ENCODE measurements at places on chromosomes 16 and 17.

GRCh38 chr16:65932350-65933072 is 434.0 kb upstream of the CDH5 start:
- no peak for DNase-seq

DNA sequence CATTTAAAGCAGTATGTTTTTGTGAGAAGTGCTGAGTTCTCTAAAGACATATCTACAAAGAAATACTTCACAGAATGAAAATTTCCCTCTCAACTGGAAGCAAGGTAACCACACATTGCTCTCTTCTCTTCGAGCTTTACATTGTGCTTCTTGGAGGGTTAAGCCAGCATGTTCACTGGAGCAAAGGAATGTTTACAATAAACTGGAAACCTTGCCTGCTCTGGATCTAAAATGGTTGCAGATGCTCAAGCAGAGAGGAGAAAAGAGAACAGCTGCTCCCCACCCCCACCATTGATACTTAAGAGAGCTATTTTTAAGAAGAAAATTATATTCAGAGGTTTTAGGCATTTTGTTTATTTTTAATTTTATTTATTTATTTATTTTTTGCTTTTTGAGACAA is 213.1 kb downstream of the CEP112 start:
- DNase-seq, result no peak

GRCh38 chr16:3256146-3256865 is at the start of gene MEFV:
TSS of gene MEFV (minus strand) at chr16:3256633. CDS start at chr16:3256587, 46 bp downstream.
- DNase-seq, result no peak

DNA sequence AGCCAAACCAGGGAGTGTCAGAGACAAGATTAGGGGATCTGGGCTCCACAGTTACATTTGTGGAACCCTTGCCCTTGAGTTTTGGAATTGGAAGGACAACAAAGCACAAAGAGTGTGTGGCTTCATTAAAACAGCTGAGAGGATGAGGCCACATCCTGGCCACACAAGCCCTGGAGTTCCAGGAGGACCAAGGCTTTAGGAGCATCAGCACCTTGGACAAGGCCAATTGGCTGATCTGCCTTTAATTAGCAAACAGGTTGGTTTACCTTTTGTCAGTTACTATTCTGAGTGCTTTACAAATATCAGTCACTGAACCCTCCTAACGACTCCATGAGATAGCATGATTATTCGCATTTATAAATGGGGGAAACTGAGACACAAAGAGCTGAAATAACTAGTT is 54.7 kb downstream of the SLC6A2 start:
- no peak for DNase-seq

- no peak for DNase-seq
Observed at GRCh38 chr16:17459903-17460521, 10.7 kb downstream of the XYLT1 start.

- DNase-seq, result no peak
Observed at GRCh38 chr17:81902023-81902652, at the start of gene NPB. TSS of gene NPB (plus strand) at chr17:81902238. CDS start at chr17:81902278, 40 bp downstream.

DNA sequence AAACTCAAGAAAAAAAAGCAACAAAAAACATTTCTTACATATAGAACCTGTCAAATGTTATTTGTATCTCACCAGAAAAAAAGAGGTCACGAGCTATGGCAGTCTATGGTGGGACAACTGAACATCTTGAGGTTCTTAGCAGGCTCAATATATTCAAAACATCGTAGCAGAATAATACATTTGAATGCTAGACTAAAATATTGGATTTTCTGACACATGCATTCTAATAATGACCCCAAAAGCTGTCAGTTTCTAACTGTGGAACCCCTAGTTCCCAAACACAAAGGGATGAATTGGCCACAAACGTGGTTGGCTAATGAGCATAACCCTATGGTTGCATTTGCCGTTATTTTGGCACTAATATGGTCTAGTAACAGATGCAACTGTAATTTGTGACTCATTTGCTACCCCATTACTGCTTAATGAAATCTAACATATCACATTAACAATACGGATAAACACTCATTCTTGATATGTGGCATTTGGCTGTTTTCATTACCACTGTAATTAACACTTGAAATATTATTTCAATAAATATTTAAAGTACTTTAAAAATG is 81.2 kb downstream of the TOX3 start:
- DNase-seq, result no peak

DNA sequence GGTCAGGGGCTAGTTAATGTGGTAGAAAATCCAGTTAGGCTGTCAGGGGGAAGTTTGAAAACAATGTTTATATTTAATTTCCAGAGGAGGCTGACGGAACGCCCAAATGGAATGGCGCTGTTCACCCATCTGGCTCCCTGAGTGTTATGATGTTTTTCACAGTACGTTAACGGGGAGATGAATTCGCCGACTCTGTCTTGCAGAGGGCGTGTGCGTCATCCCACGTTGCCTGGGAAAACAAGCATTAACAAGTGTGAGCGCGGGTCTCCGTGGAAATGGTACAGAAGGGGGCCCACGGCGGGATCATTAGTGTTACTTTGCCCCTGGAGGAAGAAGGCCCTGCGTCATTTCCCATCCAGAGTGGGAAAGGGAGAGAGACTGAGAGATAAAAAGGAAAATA is 29.6 kb downstream of the RGS9 start:
- DNase-seq, result no peak

DNA sequence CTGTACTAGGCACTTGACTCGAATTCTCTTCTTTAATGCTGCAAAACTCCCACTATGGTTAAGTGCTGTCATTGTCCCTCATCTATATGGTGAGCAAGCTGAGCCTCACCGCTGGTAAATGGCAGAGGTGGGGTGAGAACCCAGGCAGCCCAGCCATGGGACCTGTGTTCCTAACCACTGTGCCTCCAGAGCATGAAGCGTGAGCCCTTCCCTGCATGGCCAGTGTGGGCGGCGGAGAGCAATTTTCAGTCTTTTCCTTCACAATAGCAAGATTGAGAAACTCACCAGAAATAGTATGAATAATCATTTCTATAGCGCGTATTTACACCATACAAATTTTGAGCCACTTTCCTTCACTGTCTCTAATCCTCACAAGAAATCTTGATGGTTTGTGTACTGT is 9.2 kb downstream of the BFAR start:
- DNase-seq, result no peak

- DNase-seq, result no peak
Observed at GRCh38 chr17:53012364-53012763, 810.4 kb upstream of the KIF2B start.

DNA sequence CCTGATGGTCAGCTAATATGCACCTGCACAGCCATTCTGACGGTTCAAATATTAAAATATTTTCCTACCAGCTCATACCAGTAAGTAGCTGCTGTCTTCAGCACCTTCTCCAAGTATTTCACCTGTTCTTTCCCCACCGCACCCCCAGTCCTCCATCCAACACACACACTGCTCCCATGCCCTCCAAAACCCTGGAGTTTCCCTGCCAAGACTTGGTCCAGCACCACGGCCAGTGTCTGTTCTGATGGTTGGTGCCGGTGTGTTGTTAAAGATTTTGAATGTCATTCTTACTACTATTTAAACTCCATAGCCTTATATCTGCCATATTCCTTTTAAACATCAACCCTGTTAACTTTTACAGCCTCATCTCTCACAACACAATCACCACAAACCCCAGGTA is 142.4 kb downstream of the GSG1L start:
- no peak for DNase-seq

DNA sequence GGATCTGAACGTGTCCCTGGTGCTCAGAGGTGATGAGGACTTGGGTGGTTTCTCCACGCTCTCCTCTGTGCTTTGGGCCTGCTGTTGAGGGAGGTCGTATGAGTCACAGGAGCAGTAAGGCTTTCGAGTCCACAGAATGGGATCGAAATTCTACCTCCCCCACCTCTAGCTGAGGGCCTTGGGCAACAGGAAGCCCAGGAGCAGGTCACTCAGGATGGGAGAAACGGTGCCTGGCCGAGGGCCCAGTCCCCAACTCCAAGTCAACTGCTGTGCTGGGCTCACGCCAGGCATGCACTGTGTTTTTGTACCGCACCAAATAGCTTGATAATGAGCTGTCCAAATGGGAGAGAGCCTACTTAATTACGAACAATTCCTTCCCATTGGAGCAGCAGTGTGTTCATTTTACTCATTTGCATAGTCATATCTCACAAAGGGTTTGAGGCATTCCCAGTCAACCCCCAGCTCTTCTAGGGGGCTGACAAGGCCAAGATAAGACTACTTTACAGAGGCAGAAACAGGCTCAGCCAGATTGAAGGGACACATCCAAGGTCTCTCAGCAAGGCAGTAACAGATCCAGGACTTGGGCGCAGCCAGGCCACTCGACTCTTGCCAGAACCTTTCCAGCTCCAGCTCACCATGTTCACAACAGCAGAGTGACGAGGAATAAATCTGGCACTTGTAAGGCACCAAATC is 53.6 kb downstream of the WNT3 start:
- DNase-seq, result no peak

GRCh38 chr17:75481194-75482068 is 25.0 kb downstream of the TMEM94 start:
- no peak for DNase-seq

DNA sequence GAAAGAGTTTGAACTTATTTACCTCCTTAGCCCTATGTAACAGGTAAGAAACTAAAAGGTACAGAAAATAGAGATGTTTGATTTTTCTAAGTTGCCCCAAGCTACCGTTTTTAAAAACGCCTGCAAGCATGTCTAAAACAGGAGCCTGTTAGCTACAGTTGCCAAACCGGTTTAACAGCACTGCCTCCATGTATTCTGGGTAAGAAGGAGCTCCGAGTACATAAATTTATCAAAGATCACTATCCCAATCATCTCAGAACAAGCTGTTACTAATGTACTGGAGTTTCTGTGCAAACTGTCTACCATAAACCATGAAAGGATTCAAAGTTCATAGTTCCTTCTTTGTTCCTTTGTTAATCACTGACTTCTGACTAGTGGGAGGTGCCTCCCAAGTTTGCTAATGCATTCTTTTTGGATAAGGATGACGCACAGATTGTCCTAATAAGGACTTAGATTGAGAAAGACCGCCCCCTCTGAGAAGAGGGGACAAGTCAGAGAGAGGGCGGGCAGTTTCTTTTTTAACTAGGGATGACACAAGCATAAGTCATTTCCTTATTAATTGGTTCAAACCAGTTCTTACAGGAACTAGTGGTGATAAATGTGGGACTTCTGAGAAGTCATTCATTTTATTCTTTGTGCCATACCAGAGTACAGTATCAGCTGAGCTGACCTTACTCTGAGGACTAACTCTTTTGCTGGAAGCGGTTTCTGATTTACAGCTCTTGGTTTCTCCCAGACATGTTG is 55.3 kb downstream of the TUBD1 start:
- DNase-seq, result peak; percentile 92

DNA sequence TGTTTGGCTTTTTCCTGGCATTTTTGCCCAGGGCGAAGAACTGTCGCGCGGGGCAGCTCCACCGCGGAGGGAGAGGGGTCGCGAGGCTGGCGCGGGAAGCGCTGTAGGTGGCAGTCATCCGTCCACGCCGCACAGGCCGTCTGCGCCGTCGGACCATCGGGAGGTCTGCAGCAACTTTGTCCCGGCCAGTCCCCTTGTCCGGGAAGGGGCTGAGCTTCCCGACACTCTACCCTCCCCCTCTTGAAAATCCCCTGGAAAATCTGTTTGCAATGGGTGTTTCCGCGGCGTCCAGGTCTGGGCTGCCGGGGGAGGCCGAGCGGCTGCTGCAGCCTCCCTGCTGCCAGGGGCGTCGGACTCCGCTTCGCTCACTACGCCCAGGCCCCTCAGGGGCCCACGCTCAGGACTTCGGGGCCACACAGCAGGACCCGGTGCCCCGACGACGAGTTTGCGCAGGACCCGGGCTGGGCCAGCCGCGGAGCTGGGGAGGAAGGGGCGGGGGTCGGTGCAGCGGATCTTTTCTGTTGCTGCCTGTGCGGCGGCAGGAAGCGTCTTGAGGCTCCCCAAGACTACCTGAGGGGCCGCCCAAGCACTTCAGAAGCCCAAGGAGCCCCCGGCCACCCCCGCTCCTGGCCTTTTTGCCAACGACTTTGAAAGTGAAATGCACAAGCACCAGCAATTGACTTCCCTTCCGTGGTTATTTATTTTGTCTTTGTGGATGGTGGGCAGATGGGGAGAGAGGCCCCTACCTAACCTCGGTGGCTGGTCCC is 2.3 kb upstream of the CBX4 start:
- DNase-seq, result no peak

- DNase-seq, result no peak
Observed at GRCh38 chr16:82280867-82281266, 110.8 kb upstream of the MPHOSPH6 start.
